GM23248 (cell line): ENCODE measurements at places on chromosomes 3 and 15.

GRCh38 chr15:50180582-50180981, 1.4 kb upstream of the SLC27A2 start:
- no peak for DNase-seq

GRCh38 chr3:95210878-95211277, 1148.0 kb downstream of the NSUN3 start:
- DNase-seq, result no peak

- DNase-seq, result no peak
Measured at GRCh38 chr3:35645189-35645588, 5.9 kb downstream of the ARPP21 start.

DNA sequence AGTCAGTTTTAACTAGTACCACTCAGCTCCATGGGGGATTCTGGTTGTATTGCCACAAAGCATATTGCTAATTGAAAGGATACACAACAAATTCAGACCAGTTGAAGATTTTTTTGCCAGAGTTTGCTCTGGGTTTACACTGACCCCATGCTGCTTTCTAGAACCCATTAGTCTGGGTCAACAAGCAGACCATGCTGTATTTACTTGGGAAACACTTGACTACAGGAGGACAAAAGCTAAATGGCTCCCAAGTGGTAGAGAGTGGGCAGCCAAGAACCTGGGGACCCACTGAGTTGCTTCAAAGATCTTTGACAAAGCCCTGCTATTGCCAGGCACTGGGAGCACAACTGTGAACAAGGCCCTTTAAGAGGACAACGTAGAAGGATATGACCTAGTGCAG, 86.8 kb upstream of the PSMD6 start:
- no peak for DNase-seq

- DNase-seq, result no peak
Measured at GRCh38 chr3:144415492-144415891, 443.9 kb downstream of the DIPK2A start.
